ENCODE measurements at places on chromosomes 5 and 9.
A peak's percentile ranks its signal among the peaks of the same experiment; 100 is the strongest.

- DNase-seq = no peak
Observed at GRCh38 chr9:98230789-98231188, 24.7 kb downstream of the TBC1D2 start.

DNA sequence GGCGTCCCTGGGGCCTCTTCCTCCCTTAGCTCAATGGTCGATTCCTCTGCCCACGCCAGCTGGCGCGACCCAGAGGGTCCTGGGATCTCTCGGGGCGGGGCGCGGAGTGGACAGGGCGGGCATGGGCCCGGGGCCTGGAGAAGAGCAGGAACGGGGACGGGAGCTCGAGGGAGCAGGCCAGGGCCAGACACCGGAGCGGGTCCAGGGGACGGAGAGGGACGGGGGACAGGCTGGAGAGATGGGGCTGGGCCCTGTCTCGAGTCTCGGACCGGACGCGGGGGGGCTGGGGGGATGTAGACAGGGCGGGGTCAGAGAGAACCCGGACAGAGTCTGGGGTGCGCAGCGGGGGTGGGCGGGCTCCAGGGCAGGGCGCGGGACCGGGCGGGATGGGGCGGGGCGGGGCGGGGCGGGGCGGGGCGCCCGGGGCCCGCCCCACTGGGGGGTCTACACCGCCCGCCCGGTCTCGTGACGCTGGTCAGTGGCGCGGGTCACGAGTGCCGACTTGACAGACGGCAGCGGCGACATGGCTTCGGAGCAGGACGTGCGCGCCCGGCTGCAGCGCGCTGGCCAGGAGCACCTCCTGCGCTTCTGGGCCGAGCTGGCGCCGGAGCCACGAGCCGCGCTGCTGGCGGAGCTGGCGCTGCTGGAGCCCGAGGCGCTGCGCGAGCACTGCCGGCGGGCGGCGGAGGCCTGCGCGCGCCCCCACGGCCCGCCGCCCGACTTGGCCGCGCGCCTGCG is at the start of gene UAP1L1:
Gene UAP1L1 (plus strand): TSS at position 508 of the 738 bp plus-strand sequence. CDS start 16 bp downstream, at position 524.
- DNase-seq = peak; percentile 19

- no peak for DNase-seq
Observed at GRCh38 chr5:9661316-9662015, 31.3 kb upstream of the TAS2R1 start.

GRCh38 chr5:126806-127205 is 34.8 kb downstream of the PLEKHG4B start:
- DNase-seq = no peak

GRCh38 chr5:109034306-109034705 is 286.6 kb downstream of the FER start:
- no peak for DNase-seq

DNA sequence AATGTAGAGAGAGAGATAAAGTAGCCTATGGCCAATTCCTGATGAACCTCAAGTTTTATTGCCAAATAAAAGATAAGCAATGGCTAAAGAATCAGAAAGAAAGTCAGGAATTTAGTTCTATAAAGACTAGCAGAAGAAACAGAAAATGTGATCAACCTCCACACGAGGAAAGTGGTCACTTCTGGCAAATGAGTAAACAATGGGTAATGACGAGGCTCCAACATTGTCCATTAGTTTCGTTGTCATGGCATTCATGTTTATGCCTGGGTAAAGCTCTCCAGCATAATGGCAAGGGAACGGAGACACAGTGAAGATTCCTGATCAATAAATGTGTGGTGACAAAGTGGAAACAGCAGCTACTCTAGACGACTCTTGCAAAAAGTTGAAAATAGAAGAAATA is 341.8 kb upstream of the CTNND2 start:
- DNase-seq = no peak

GRCh38 chr5:116778032-116778431 is 203.4 kb upstream of the SEMA6A start:
- DNase-seq = no peak

DNA sequence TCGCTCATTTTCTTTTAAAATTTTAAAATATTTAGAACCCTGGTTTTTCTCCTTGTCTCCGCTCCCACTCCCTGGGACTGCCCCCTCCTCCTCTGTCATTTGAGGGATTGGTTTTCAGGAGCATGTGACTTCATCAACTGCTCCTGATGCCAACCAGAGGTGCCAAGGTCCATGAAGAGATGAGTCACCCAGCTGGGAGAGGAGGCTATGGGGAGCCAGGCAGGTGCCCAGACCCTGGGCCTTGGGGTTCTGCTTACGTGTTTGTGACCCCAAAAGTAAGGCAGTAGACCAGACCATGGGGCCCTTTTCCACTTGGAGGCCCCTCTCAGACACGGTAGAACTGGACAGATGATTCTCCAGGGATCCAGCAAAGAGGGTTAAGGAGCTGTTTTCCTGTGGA is 167.0 kb downstream of the FGF18 start:
- no peak for DNase-seq

GRCh38 chr9:3385871-3386270 is 139.9 kb downstream of the RFX3 start:
- no peak for DNase-seq

GRCh38 chr9:76352026-76352620 is 42.1 kb downstream of the RFK start:
- DNase-seq = no peak

DNA sequence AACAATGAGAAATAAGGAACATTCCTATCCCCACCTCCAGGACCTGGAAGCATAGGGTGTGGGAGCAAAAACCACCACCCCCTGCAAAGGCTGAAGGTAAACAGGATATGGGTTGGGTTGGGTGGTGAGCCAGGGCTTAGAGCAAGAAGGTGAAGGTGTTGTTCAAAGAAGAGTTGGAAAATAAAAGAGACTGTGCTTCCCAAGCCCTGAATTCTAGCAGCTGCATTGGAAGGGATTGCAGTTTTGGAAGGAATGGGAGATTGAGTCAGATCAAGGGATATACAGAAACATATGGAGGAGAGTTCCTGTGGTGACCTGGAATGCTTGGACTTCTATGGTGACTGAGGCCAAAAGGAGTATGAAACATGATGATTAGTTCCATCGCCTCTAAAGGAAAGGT is 24.7 kb upstream of the MTAP start:
- DNase-seq = no peak

GRCh38 chr5:53321073-53321472 is 159.4 kb upstream of the FST start:
- no peak for DNase-seq

DNA sequence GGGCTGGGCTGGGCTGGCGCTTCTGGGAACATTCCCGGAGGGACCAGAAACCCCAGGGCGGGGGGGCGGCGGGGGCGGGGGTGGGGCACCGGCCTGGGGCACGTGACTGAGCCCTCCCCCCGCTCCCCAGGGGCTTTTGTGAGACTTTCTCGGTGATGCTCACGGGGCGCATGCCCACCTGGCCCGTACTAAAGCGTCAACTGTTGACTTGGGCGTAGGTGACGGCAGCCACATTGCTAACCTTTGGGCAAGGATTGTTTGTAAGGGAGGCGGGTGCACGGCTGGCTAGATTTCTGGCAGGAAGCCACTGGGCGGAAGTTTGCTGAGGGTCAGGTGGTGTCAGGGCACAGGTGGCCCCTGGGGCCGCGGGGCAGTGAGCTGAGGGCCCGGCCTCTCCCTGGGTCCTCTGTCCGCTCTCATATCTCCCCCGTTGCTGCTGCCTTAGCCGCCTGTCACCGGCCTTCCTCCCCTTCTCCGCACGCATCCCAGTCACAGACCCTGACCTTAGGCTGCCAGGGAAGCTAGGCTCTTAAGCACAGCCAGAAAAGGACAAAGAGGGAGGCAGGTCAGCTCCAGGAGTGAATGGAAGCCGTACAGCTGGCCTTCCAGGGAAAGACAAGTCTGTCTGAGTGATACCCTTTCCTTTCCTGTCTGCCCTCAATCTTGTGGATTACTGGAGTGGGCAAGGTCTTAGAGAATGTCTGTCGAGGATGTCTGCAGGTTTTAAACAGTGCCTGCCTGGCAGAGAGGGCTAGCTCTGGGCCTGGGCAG is 812 bp downstream of the CACFD1 start:
- peak; percentile 95 for DNase-seq

- no peak for DNase-seq
Observed at GRCh38 chr5:81418606-81419005, 24.7 kb upstream of the ACOT12 start.

DNA sequence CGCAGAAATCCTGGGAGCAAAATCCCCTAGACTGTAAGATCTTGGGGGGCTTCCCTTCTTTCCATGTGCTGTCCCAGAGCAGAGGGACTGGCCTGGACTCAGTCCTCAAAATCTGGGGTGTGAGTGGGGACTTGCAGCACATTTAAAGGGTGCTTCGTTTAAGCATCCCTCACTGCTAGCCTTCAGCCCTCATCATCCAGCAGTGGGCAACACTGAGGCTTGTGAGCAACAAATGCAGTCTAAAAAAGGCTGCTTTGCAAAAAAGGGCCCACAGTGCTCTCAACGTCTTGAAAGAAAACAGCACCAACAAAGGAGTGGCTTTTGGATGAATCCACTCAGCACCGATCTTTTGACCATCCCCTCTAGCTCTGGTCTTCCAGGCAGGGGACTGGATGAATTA is 128.3 kb upstream of the TBC1D2 start:
- no peak for DNase-seq

DNA sequence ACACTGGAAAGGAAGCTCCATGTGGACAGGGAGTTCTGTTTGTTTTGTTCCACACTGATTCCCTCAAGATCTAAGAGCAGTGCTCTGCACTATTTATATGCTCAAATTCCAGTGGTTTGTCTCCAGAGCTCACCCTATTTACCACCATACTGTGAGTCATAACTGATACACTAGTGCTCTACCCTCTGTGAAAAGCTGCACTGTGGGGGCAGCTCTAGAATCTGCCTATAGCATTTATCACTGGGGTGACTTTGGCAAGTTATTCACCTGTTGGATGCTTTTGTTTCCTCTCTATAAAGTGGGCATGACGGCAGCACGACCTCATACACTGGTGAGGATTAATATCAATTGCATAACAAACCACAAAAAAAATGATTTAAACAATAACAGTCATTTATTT is 307.8 kb downstream of the NR2F1-AS1 start:
- no peak for DNase-seq

GRCh38 chr5:62690421-62690820 is 111.8 kb downstream of the LRRC70 start:
- DNase-seq = no peak

- DNase-seq = no peak
Observed at GRCh38 chr5:158691631-158692255, 408.0 kb downstream of the EBF1 start.

- peak; percentile 98 for DNase-seq
Observed at GRCh38 chr9:108117795-108118194, 628.2 kb upstream of the KLF4 start.

GRCh38 chr5:181243018-181243563 is 615 bp downstream of the RACK1 start:
- DNase-seq = no peak

- peak; percentile 1 for DNase-seq
Observed at GRCh38 chr5:151935135-151935695, 10.6 kb upstream of the GLRA1 start.

GRCh38 chr5:79140553-79140952 is 28.9 kb downstream of the BHMT start:
- no peak for DNase-seq

DNA sequence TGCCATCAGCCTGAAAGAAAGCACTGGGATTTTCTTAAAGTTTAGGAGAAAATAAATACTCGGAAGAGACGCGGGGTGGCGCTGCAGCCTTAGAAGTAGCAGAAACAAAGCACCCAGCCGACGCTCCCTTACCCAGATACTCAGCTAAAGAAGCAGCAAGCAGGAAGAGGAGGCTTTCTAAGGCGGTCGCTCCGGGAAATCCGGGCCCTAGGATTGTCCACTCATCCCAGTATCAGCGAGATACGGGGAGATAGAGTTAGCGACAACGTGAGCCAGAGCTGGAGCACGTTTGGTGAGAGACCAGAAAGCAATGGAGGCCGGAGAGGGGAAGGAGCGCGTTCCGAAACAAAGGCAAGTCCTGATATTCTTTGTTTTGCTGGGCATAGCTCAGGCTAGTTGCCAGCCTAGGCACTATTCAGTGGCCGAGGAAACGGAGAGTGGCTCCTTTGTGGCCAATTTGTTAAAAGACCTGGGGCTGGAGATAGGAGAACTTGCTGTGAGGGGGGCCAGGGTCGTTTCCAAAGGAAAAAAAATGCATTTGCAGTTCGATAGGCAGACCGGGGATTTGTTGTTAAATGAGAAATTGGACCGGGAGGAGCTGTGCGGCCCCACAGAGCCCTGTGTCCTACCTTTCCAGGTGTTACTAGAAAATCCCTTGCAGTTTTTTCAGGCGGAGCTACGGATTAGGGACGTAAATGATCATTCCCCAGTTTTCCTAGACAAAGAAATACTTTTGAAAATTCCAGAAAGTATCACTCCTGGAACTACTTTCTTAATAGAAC is at the start of gene PCDHB2:
Gene PCDHB2 (plus strand): TSS at position 135 of the 782 bp plus-strand sequence. CDS start 176 bp downstream, at position 311.
- DNase-seq = peak; percentile 82

- no peak for DNase-seq
Observed at GRCh38 chr9:134235366-134235765, 71.0 kb upstream of the RNU6ATAC start.

GRCh38 chr9:109010746-109011145 is 2.6 kb downstream of the CTNNAL1 start:
- DNase-seq = no peak

DNA sequence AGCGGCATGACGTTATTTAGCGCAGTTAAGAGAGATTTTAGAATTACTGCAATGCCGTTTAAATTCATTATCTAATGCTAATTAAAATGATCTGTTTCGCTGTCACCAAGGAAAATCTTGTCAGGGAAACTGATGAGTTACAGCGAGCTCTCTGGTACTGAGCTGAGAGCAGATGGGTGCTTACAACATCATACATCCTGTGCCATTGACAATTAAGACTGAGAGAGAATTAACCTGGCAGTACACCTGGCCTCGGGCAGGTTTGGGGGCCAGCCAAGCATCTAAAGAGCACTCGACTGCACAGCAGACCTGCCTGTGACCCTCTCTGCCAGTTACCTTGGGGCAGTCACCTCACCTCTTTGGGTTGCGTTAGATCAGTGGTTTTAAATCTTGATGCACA is 55.0 kb downstream of the PUM3 start:
- DNase-seq = peak; percentile 82

GRCh38 chr9:130112538-130113151 is 58.9 kb downstream of the GPR107 start:
- DNase-seq = no peak

DNA sequence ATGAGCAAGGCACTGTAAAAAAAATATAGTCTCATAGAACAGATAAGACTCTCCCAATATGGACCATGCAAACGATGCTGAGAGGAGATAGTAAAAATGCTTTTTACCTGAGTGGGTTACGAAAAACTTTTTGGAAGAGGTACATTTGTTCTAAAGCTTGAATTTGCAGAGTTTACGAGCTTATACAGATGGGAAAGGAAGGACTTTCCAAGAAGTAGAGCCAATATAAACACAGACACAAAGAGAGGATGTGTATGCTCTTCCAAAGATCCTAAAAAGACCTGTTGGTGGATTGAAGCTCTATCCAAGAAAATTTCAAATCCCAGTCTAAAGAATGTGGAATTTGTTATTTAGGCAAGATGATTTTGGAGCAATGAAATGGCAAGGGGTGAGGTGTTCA is 127.1 kb upstream of the SLCO6A1 start:
- DNase-seq = no peak

- DNase-seq = no peak
Observed at GRCh38 chr5:95779611-95780010, 42.9 kb downstream of the GLRX start.

GRCh38 chr9:69965416-69966145 is 78.1 kb upstream of the MAMDC2 start:
- no peak for DNase-seq

All from NCI-H2171 treated with DMSO at 0.1 percent for 48 hours (cell line).